ENCODE measurements at places on chromosomes 2 and 18.

- no peak for DNase-seq
Measured at GRCh38 chr2:135791418-135792190, 45.4 kb downstream of the LCT start.

- no peak for DNase-seq
Measured at GRCh38 chr2:13005761-13006335, 289.1 kb downstream of the TRIB2 start.

DNA sequence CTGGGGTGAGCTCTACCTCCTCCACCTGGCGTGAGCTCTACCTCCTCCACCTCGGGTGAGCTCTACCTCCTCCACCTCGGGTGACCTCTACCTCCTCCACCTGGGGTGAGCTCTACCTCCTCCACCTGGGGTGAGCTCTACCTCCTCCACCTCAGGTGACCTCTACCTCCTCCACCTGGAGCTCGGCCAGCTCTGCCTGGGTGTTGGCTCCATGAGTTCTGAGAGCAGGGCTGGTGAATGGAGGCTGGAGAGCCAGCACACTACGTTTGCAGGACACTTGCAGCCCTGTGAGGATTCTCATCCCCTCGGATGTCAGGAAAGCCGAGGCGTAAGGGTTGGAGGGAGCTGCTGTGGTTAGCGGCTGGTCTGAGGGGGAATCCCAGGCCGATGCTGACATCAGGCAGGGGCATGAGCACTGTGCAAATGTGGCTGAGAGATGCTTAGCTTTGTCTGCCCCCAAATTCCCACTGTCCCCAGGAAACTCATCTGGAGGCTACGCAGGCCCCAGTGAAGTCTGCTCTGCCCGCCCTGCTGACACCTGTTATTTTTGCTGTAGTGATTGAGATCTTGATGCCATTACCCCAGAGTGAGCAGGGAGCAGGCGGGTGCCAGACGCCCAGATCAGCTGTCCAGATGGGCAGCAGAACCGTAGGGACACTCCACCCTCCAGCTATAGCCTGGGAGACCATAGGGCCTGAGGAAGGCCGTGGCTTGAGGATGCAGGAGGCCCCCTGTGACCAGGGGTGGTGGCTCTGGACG is 3.3 kb downstream of the CROCC2 start:
- no peak for DNase-seq

DNA sequence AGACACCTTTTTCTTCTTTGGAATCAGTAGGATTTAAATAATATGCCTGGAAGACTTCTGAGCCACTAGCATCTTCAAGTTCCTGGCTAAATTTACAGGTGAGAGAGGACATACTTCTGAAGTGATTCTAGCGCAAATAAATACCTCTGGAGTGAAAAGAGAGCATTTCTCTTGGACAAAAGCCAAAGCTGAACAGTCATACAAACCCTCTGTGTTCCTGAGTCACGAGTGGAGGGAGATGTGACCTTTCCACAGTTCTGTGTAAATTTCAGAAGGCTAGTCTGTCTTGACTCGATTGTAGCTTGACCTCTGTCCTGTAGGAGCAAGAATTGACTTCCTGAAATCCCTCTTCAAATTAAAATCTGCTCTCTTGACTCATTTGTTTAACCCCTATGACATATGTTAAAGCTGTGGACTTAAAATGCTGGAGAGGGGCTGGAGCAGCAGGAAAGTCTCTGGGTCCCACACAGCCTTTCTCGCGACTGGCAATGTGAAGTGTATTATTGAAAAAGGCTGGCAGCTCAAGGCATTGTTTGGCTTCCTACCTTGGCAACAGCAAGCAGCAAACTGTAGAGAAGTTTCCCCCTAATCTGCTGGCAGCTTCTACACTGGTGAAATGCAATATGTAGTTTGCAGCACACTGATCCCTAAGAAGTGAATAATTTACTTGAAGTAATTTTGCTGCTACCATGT is 79.6 kb upstream of the GCFC2 start:
- no peak for DNase-seq

- DNase-seq: no peak
Measured at GRCh38 chr2:176159663-176160250, 2.6 kb downstream of the HOXD3 start.

DNA sequence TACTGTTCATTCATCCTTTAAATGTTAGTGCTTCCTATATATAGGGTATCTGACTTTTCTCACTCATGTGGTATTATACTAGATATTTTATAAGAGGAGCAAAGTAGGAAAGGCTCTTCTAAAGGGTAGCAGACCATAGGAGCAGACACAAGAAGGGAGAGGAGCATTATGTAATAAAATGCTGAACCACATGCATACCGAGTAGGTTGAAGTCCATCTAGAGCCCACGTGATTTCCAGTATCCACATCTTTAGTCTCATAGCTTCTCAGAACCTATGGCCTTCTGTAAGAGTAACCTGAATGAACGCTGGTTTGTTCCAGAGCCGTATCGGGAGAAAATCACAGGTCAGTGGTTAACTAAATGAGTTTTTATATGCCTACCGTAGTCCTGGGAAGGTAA is 85.9 kb downstream of the MAP3K20 start:
- DNase-seq: no peak
